ENCODE measurements at places on chromosomes 7 and 10.

DNA sequence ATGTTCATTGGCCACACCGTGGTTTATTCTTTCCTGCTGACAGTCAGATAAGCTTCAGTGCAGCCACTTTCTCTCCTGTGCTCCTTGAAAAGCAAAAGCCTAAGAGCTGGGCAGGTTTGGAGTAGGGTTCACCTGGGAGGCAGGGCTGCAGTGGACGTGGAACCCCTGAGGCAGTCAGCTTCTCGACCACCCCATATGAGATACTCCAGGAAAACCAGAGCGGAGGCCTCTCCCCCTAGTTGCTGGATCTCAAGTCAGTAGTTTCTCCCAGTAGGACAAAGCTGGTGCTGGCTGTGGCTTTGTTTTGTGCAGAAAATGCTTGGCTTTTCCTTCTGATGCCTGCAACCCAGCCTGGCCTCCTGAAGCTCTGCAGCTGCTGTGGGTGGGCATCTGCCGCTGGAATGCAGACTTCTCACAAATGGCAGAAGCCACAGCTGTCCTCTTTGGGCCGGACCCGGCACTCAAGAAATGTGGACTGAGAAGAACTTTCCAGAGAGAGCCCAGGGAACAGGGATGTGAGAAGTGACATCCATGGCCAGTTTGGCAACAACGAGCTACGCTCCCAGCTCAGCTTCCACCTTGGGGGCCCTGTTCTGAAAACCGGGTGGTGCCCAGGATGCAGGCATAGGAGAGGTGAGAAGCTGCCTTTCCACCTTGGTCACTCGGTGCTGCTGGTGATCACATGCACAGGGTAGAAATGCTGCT, 276.6 kb upstream of the TCERG1L start:
- no peak for DNase-seq

DNA sequence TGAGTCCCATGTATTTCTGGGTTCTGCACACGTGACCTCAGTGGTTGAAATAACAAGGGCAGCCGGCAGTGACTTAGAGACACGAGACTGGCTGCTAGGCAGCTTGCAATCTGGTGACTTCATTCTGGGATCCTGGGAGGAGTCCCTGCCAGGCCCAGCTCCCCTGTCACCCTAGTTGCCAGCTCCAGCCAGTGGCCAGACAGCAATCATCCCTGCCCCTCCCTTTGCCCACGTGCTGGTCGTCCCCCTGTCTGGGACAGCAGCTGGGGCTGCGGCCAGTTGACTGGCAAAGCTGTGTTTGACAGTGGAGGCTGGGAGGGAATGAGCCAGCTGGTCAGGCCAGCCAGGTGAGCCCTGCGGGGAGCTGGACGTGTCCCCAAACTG, 30.0 kb downstream of the ADGRA1 start:
- DNase-seq: no peak

GRCh38 chr10:5071411-5072198, 22.6 kb upstream of the AKR1C3 start:
- DNase-seq: no peak

DNA sequence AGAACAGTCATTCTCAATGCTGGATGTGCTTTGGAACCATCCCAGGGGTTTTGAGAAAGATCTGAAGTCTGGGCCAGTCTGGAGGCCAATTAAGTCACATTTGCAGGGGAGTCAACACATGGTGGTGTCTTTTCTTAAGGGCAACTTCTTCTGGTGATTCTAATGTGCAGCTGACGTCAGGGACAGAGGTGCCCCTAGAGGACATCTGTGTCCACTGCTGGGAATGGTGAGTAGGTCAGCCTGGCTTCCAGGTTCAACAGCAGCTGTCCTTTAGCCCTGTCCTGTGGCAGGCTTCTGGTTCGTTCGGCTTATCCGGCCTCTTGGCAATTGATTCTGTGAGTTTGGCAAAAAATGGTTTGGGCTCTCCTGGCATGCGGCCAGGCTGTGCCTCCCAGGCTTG, 269.7 kb upstream of the HABP2 start:
- DNase-seq: no peak

DNA sequence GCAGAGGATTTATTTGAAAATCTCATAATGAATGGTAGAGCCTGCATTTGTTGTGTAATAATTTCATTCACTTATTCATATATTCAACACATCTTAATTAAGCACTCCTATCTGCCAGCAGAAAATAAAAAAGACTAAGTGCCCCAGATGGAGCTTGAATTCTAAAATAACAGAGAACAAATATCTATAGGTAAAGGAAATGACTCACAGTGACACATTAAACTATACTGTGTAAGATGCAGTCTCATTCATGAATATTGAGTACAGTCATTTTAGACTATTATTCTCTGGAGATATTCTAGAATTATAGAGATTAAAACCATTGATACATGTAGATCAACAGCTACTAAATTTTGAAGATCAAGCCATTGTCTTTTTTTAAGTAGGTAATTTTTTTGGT, 72.1 kb downstream of the PTPRZ1 start:
- DNase-seq: no peak

DNA sequence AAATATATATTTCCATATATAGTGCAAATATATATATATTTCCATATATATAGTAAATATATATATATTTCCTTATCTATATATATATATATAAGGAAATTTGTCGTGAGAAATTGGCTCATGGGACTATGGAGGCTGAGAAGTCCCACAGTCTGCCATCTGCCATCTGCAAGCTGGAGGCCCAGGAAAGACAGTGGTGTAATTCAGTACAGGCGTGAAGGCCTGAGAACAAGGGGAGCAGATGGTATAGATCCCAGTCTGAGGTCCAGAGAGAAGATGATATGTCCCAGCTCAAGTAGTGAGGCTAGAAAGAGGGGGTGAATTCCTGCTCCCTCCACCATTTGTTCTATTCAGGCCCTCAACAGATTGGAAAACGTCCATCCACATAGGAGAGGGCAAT, 78.9 kb downstream of the MTPN start:
- peak; percentile 67 for DNase-seq

GRCh38 chr10:3339531-3339950, 167.0 kb upstream of the PITRM1 start:
- no peak for DNase-seq

GRCh38 chr10:34281661-34282582, 533.2 kb downstream of the PARD3 start:
- DNase-seq: no peak

- DNase-seq: peak; percentile 84
These were observed 805 bp downstream of the RASGEF1A start for GRCh38 chr10:43265799-43266721.

DNA sequence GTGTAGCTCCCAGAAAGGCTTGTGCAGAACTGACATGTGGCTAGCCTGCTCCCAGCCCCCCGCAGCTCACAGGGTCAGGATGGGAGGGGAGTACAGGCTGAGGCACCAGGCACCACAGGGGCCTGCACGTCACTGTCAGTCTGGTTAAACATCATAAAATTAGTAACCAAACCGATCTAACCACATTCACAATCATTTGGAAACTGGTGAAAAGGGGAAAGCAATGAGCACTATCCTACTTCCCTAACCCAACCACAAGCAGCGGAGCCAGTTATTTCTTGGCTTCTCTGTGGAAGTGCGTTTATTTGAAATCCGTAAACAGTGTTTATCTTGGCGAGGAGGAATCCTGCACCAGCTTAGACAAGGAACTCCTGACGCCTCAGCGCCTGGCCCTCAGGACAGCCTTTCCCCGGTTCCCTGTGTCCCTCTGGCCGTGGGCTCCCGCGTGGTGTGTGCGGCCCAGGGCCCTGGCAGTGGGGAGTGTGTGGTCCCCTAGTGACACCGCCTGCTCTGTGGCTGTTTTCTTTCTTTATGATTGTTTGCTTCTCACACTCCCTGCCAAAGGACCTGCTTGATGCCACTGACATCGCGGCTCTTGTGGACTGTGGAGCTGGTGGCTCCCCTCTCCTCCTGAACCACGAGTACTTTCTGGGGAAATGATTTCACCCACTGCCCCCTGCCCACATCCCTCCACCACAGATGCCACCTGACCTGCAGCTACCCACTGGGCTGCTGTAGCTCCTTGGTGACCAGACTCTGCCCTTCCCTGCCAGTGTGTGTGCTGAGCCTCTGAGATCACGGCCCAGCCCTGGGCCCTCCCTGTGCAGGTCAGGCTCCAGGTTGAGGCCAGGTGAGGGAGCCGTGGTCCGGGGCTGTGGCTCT, 38.0 kb downstream of the INPP5A start:
- no peak for DNase-seq

DNA sequence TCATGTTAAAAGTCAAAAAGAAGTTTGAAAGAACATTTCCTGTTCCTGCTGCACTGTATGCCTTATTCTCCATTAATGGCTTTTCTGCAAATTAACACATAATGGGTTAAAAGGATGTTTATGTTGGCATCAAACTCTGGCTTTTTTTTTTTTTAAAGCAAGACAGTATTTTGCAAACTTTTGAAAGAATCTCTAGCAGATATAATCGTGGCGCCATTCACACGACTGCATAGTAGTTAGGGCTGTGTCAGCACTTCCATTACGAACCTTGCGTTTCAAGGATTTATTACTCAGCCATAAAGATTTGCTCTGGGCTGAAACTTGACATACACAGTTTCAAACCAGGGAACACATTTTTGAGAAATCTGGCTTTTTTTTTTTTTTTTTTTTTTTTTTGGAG, 207.8 kb downstream of the DYNC1I1 start:
- DNase-seq: no peak

DNA sequence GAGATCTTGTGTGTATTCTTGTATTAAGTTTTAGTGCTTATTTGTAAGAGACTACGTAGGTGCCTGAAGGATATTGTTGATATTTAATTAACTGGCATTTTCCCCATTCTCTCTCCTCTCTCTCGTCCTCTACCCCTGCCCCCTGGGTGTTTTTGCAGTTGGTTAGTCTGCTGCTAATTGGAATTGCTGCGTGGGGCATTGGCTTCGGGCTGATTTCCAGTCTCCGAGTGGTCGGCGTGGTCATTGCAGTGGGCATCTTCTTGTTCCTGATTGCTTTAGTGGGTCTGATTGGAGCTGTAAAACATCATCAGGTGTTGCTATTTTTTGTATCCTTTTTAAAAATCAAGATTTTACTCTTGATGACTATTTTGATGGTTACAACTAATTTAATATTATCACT, 22.5 kb downstream of the TSPAN13 start:
- DNase-seq: no peak

DNA sequence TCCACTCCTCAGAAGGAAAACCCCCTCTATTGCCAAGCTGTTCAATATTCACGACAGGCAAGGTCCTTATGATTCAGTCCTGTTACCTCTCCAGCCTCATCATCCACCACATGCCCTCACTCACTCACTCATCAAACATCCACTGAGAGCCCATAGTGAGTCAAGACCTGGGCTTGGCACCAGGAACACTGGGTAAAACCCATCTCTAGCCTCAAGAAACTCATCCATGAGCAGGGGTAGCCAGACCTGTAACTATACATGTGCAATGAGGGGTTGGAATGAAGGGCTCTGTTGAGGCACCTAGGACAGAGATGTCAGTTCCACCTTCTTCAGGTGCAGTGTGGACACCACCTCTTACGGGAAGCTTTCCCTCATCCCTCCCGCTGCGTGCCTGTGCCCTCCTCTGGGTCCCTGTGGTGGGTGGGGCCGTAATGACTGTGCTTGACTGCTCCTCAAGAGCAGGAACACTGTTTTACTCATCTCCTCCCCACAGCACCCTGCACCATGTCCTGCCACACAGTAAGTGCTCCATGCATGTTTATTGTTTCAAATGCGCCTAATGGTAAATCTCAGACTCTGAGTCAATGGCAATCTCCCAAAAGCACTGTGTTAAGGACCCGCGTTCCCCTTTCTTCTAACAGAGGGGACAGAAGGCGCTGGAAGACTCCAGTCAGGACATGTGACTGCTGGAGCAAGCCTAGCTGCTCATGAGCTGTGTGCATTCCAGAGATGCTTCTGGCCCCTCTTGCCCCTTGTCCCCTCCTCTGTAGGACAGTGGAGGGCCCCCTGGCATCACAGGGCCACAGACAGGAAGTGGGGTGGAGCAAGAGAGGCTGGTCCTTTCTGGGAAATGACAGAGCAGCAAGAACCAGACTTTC, 95.4 kb downstream of the HIPK2 start:
- no peak for DNase-seq
